ENCODE measurements at places on chromosomes 4 and X.

GRCh38 chr4:76306882-76307659 is 538 bp downstream of the STBD1 start:
- peak; percentile 83 for DNase-seq

DNA sequence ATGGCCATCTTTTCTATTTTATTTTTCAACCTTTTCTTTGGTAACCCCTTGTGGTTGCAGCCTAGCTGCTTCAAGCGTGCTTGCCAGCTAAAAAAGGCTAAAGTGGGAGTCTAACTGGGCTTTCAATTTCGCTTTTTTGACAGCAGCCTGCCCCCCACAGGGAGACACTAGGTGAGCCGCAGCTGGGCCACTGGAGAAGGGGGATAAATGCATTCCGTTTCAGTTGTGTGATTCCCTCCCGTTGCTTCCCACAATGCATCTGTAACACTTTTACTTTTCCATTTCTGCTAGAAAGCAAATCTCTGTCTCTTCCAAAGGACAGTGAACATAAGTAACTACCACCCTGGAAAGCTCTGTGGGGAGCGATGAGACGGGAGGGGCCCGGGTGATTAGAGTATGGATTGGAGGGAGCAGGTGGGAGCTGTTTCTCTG is 86.3 kb upstream of the RAPGEF2 start:
- DNase-seq, result peak; percentile 41

DNA sequence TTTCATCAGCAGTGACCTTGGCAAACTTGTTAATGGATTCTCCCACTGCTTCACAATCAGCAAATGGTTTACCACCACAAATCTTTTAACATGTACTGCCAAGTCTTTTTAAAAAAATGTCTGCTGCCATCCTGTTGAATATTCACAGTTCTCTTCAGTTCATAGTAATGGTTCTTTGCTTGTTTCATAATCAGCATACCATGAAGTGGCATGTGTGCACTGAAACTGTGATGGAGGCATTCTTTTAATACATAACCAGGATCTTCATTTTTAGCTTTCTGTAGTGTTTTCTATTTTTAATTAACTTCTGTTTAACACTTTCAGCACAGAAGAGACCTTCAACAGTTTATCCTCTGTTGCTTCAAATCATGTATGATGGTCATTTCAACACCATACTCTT is 230.1 kb upstream of the ARSJ start:
- no peak for DNase-seq

DNA sequence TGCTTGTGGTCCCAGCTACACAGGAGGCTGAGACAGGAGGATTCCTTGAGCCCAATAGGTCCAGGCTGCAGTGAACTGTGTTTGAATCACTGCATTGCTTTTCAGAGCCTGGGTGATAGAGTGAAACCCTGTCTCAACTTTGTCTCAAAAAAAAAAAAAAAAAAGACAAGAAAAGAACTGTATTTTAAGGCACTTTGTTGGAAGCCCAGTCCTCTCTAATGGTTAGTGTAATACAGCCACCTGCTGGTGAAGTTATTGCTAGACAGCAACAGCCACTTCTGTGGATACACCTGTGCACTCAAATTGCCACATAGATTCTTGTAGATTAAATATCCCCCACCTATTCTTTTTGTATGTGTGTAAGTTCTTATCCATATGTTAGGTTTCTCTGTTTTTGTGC is 10.1 kb upstream of the FGG start:
- DNase-seq, result no peak

- peak; percentile 41 for DNase-seq
Measured at GRCh38 chrX:102652031-102652688, 877 bp downstream of the GPRASP1 start.
